ENCODE measurements at places on chromosomes 3 and 15. TPM values are rescaled to one million over a fixed set of nuclear protein-coding genes. Genes with fewer than 3 reads are reported as not detected.

The ERC2 gene
- not detected for total RNA-seq

The ARHGAP31 gene
- 8.4 TPM for total RNA-seq

The ARGFX gene
- total RNA-seq: not detected

The C2CD4A gene
- 0.75 TPM for total RNA-seq

The P2RY12 gene
- total RNA-seq: not detected

The ZKSCAN7 gene
- total RNA-seq: 0.37 TPM

The HIGD2B gene
- total RNA-seq: not detected

The SACM1L gene
- total RNA-seq: 41.1 TPM

The CCDC54 gene
- total RNA-seq: not detected

The APOD gene
- 50.2 TPM for total RNA-seq

The FAM3D gene
- total RNA-seq: 395 TPM

The GOLGA8G gene
- not detected for total RNA-seq

The CTDSPL gene
- 39.8 TPM for total RNA-seq

The CISH gene
- 4.4 TPM for total RNA-seq

The TGM5 gene
- total RNA-seq: not detected

The GBE1 gene
- total RNA-seq: 17.0 TPM

The FSIP1 gene
- total RNA-seq: not detected

The KCNAB1 gene
- 1.6 TPM for total RNA-seq

The SNX1 gene
- 66.9 TPM for total RNA-seq

The C3orf85 gene
- total RNA-seq: not detected
